NCI-H1930 (cell line): ENCODE measurements at places on chromosomes 7 and 10.

DNA sequence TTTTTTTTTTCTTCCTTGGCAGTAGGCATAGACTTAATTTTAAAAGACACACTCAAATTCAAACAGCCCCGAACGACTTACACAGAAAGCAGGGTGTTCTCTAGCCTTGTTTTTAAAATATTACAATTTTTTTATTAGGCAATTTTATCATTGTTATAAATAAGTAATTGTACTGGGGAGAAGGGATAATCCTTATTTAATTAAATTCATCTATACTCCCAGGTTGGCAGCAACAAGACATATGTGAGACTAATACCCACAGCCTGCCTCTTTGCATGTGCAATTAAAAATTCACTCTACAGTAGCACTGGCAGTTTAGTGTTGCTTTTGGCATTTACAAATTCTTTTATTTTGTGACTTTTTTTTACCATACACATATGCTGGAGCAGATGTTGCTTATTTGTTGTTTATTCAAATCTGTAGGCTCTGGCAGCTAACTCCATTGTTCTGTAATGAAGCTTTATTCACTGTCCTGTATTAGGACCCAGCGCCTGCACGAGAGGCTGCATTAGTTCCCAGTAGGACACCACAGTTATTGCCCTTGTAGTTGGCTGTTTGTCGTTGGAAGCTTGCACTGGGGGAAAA is 84.9 kb upstream of the PPP1R17 start:
- DNase-seq = no peak

DNA sequence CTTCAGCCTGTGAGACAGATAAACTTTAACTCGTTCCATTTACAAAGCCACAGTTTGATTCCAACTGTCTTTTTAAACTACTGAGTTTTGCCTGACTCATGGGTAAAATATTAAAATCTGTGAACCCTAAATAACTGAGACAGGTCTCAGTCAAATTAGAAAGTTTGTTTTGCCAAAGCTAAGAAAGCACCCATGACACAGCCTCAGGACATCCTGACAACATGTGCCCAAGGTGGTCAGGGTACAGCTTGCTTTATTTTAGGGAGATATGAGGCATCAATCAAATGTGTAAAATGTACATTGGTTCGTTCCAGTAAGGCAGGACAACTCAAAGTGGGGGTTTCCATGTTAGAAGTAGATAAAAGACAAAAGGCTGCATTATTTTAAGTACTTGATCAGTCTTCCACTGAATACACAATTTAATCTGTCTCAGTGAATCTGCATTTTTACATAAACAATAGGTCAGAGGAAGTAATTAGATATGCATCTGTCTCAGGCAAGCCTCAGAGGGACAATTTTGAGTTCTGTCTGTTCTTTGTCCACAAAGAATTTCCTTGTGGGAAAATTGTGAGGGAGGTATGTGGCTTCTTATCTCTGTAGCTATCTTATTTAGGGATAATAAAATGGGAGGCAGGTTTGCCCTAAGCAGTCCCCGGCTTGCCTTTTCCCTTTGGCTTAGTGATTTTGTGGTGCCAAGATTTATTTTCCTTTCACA is 11.0 kb upstream of the PIP start:
- DNase-seq = no peak

DNA sequence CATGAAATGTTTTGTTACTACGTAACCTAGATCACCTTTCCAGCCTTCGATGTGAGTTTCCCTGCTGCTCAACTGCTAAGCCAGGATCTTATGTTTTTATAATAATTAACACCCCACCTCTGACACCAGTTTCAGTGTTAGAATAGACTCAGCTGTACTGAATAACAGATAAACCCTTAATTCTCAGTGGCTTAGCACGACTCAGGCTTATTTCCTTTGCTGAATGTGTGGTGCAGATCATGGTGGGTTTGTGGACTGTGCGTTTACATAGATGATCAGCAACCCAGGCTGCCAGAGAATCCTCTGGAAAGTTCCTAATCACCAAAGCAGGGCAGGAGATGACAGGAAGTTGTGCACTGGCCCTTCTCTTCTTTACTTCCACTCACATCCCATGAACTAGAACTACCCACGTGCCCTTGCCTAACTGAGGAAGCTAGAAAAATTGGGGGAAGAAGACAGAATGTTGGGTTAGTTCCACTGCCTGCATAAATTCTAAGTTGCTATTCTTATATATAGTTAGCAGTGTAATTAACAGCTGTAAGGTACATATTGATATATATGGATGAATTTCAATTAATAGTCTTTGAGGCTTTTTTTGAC is 111.8 kb downstream of the MAPK8 start:
- no peak for DNase-seq

GRCh38 chr10:22434521-22434920 is 89.2 kb downstream of the SPAG6 start:
- DNase-seq = no peak

DNA sequence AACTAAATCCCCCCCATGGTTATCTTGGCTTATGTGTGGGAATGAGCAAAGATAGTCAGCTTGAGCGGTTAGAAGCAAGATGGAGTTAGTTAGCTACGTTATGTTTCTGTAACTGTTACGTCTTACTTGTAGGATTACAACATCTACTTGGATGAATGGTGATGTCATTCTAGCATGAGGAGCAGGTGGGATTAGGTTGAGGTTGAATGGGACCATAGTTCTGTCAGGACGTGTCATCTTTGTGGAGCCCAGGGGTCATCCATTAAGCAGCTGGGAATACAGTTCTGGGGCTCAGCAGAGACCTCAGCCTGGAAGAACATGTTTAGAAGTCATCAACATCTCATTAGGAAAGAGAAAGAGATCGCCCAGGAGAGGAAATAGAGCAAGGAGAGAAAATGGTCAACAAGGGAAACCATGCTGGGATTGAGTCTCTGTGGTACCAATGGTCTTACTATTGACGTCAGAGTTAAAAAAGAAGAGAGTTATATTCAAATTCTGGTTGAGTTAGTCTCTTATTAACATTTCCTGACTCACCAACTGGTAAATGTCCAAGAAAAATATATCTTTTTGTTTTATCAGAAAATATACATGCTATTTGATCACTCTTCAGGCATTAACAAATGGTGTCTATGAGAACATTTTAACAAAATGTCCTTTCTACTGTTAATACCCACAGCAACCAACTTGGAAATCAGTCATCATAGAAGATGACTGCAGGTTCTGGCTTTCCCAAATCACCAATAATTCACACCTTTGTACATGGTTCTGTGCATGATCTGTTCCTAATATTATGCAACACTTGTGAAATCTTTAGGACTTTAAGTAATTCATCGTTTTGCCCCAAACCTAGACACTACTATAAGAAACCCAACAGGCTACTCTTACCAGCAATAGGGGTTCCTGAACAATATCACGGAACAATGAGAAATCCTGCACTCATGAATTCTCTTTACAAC is 96.9 kb downstream of the KIAA1217 start:
- DNase-seq = no peak

DNA sequence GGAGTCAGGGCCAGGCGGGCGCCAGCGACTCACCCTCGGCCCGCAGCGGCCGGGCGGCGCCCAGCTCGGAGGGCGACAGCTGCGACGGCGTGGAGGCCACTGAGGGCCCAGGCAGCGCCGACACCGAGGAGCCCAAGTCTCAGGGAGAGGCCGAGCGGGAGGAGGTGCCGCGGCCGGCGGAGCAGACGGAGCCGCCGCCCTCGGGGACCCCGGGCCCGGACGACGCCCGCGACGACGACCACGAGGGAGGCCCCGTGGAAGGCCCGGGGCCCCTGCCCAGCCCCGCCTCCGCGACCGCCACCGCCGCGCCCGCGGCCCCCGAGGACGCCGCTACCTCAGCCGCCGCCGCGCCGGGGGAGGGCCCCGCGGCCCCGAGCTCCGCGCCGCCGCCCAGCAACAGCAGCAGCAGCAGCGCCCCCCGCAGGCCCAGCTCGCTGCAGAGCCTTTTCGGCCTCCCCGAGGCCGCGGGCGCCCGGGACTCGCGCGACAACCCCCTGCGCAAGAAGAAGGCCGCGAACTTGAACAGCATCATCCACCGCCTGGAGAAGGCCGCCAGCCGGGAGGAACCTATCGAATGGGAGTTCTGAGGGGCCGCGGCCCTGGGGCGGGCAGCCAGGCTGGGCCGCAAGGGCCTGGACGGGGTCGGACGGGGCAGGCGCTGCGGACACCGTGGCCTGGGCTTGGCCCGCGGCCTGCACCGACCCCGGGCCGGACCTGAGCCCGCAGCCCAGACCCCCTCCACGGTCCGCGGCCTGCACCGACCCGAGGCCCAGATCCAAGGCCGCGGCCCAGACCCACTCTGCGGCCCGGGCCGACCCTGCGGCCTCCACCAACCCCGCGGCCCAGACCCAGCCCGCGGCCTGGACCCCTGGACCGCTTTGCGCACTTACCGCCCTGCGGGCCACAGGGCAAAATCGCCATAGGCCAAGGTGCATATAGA is 37.9 kb upstream of the SH2B2 start:
- no peak for DNase-seq

DNA sequence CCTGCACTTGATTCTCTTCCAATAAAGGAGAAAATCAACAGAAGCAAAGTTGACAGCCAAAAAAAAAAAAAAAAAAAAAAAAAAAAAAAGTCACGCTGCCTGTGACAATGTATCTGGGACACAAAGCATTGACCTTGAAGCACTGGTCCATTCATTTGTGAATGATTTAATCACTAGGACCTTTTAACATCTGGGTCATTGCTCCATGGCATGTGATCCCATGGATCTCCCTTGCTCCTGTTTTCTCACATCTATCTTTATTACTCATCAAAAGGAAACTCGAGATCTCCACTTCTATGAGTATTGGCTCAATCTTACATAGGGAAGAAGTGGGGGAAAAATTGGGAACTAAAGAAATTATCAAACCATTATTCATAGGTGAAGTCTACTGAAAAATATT is 89.6 kb upstream of the SMIM30 start:
- DNase-seq = no peak

- no peak for DNase-seq
Observed at GRCh38 chr10:100182281-100182680, 3.5 kb downstream of the ERLIN1 start.

- DNase-seq = no peak
Observed at GRCh38 chr10:44030132-44030531, 354.8 kb downstream of the CXCL12 start.

GRCh38 chr10:128483216-128483615 is 357.0 kb upstream of the MKI67 start:
- no peak for DNase-seq

- DNase-seq = no peak
Observed at GRCh38 chr10:121454781-121455180, 143.5 kb downstream of the FGFR2 start.
